ENCODE measurements at places on chromosomes 5 and 9.

DNA sequence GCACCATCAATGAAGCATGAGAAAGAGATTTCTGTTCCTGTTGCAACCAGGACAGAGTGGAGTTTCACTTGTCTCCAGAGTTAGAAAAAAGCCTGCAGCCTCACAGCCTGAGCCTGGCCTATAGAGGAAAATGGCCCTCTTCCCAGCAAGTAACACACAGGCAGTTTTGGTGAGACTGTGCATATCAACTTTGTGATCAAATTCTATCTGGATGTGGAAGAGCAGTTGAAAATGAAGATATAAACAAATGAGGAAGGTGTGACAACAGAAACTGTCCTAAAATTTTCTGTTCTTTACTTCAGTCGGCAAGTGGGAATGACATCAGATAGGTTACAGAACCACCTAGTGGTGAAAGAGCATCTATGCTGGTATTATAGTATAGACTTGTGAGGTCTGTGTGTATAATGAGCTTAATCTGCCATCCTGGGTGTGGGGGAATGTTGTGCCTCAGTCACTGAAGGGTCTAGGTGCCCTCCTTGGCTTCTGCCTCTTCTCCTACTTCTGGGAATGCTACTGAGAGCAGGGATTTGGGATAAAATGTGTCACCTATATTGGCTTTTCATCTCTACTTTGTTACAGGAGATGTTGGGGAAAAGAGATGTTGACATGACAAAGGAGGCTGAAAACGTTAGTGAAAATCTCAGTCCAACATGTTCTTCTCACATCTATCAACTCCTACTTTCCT is 28.2 kb downstream of the YIPF5 start:
- no peak for DNase-seq

GRCh38 chr9:136644343-136644592 is 18.4 kb upstream of the EGFL7 start:
- DNase-seq, result no peak

DNA sequence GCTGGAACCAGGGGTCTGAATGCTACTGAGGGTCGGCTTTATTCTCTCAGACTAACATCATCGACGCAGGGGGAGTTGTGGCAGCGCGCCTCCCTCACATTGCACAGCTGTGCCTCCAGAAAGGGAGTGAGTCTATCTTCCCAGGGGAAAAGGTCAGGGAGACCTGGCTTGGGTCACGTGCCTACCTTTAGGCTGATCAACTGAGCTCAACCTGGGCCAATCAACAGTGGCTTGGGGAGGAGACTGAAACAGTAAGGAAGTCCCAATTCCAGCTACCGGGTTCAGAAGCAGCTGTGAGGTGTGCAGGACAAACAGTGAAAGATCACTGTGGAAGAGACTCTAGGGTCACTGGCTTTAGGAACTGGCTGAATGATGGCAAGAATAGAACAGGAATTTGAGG is 14.3 kb downstream of the SNX30 start:
- DNase-seq, result no peak

- DNase-seq, result no peak
Measured at GRCh38 chr9:107033966-107034365, 171.0 kb downstream of the ZNF462 start.

Measured in activated CD4-positive, alpha-beta T cell treated with anti-CD3 and anti-CD28 coated beads for 24 hours (primary cell).